Activated CD8-positive, alpha-beta memory T cell treated with anti-CD3 and anti-CD28 coated beads, Interleukin-2, amount 10 ng/mL, durations not matched to agents 7 days and 5 days (primary cell): ENCODE measurements at places on chromosomes 2 and 18.

DNA sequence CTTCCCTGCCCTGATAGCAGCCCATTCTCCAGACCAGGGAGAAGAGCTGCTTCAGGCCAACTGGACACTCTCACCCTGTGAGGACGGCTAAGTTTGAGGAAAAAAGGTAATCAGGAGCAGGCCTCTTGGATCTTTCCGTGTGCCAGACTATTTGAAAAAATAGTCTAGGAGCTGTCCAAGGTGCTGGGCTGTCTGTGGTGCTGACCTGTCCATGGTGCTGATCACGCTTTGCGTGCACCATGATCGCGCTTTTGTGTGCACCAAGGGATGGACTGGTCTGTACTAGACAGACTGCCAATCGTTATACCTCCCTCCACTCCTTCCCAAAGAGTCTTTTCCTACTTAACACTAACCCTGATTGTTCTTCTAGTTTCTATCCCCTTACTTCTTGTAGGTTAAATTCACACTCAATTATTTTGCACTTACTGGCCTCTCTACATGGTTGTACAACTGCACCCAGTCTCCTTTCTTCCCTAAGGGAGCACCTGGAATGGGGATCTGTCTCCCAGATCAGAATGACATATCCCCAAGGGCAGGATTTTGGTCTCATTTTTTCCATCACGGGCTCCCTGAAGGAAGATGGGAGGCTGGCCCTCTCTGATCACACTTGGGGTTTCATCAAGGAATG, 295.4 kb downstream of the CELF4 start:
- peak; percentile 49 for DNase-seq
- no peaks in the 10 kb centered on the region for H3K4me1 ChIP-seq
- H3K36me3 ChIP-seq: no peaks in the 10 kb centered on the region
- H3K27me3 ChIP-seq: peaks cover 8% of the 10 kb centered on the region
- peak overlapping the region; percentile 9 for H3K27ac ChIP-seq
- H3K4me3 ChIP-seq: no peak overlapping the region

DNA sequence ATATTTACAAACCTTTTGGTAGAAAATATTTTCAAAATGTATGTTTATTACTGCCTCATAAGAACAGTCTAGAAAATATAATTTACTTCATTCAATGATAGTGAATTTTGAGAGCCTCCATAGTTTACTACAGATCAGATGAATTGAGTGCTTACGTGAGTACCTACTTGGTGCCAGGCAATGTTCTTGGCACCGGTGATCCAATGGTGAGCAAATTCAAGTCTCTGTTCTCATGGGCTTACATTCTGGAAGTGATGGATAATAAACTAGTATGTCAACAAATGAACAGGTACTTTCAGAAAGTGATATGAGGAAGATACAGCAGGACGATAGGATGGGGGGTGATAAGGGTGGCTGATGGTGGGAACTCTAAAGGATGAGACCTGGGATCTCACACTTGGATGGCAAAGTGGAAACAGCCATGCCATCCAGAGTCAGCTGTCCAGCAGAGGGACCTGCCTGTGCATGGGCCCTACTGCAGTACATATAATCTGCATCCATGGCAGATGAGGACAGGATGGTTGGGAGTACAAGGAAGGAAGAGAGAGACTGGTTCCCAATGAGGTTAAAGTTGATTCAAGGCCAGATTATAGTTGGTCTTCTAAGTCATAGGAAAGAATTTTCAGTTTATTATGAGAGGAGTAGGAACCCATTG, 277.0 kb downstream of the NEDD4L start:
- H3K27me3 ChIP-seq: peaks cover 12% of the 10 kb centered on the region
- H3K4me3 ChIP-seq: no peak overlapping the region
- H3K4me1 ChIP-seq: peaks cover 4% of the 10 kb centered on the region
- no peak for DNase-seq

GRCh38 chr2:47238638-47239037, 83.5 kb upstream of the STPG4 start:
- peaks cover 16% of the 10 kb centered on the region for H3K27me3 ChIP-seq
- H3K27ac ChIP-seq: no peak overlapping the region
- DNase-seq: no peak
- no peak overlapping the region for H3K4me3 ChIP-seq
- no peaks in the 10 kb centered on the region for H3K36me3 ChIP-seq

DNA sequence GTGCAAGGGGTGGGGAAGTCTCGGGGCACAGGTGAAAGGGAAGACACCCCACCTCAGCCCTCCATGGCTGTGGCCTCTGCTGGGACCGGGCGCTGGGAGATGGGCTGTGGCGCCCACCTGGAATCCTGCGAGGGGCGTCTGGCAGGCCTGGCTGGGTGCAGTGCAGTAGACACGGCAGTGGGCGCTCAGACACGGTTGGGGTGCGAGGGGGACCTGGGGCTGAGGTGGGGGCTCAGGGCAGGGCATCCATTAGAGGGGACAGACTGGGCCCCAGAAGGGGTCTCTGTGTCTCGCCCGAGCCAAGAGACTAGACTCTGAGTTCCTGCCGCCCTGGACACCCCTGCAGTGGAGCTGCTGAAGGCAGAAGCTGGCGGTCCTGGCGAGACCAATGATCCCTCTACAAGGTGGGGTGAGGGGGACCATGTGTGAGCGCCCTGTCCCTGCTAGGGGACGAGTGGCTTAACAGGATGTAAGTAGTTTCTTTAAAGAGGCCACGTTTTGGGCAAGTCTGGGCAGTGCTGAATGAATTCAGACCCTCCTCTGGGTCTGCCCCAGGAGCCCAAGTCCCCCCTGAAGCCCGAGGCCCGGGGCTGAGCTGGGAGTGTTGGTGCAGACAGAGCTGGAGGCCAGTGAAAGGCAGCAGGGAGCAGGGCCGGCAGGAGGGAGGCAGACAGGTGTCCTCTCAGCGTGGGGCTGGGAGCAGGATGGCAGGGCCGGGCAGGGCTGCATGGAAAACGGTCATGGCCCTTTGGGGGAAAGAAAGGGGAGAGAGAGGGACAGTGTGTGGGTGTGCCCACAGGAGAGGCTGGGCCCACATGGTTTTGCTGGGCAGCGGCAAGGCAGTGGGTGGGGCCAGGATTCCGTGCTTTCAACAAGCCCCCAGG, 57.2 kb downstream of the HS6ST1 start:
- H3K27me3 ChIP-seq: peaks cover 19% of the 10 kb centered on the region
- H3K27ac ChIP-seq: no peak overlapping the region
- H3K4me3 ChIP-seq: no peak overlapping the region
- no peak for DNase-seq
- no peaks in the 10 kb centered on the region for H3K4me1 ChIP-seq

- no peak for DNase-seq
- peaks cover 21% of the 10 kb centered on the region for H3K27me3 ChIP-seq
- H3K27ac ChIP-seq: no peak overlapping the region
Observed at GRCh38 chr18:6414118-6414722, 491 bp downstream of the L3MBTL4 start.

DNA sequence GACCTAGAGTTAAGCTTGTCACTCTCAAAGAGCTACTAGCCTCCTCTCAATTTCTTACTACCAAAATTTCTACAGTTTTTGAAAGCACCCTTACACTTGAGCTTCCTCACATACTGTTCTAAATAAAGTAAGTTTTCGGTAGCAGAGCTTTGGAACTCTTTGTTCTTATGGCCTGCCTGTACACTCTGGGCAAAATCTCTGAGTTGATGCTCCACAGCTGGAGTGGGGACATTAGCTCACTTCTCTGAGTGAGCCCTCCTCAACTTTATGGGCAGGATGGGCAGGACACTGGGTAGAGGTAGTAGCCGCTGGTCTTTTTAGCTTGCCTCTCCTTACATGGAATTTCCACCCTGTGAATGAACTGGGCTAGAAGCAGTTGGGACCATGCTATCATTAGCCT, 127.8 kb downstream of the FAM210A start:
- H3K27me3 ChIP-seq: no peaks in the 10 kb centered on the region
- H3K4me3 ChIP-seq: no peak overlapping the region
- no peak overlapping the region for H3K27ac ChIP-seq
- no peak for DNase-seq
- peaks cover 16% of the 10 kb centered on the region for H3K4me1 ChIP-seq
- H3K36me3 ChIP-seq: peaks cover 66% of the 10 kb centered on the region

DNA sequence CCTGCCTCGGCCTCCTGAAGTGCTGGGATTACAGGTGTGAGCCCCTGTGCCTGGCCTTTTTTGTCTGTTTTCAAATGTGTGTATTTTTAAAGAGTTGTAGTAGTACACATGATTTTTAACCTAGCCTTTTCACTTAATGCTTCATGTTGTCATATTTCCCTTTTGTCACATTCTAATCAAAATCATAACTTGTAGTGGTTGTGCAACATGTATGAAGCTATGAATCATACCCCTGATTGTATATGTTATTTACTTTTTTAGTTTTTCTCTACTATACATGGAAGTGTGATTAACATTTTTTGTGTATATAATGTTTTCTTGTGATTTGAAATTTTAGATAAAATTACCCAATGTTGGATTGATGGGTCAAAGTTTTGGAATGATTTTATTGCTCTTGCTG, 8.5 kb downstream of the GEN1 start:
- H3K4me3 ChIP-seq: no peak overlapping the region
- H3K4me1 ChIP-seq: peaks cover 12% of the 10 kb centered on the region
- peaks cover 32% of the 10 kb centered on the region for H3K36me3 ChIP-seq
- H3K27me3 ChIP-seq: no peaks in the 10 kb centered on the region
- DNase-seq: no peak
